ENCODE measurements at places on chromosomes 5 and 9.

GRCh38 chr9:91781116-91781515, 168.9 kb downstream of the ROR2 start:
- DNase-seq, result no peak

DNA sequence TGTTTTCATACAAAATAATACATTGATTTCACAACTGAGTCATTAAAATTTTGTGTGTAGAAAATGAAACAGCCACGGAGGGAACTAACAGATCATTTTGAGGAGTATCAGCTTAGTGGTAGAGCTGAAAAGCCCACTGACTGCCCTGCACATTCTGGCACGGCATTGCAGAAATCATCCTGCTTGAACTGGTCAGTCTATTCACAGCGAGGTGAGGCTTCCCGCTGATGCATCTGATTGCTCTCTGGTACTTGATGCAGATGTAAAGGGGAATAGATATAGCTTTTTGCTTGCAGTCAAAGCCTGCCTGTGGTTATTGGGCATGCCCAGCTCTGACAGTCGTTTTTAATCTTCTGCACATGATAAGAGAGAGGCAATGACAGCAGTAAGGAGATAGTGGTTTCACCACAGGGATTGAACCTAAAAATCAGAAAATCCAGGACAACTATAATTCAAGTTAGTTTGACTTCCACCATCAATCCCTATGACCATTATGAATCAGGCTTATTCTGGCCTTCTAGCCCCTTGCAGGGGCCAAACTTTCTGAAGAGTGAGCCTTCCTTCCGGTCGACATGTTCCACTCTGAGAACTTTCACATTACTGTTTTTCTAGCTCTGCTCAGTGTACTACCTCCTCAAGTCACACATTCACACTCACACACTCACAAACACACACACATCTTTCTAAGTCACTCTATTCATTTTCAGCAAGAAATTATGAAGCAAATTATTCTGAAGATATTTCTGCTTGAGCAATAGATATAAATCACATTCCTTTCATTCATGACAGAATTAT, 782.8 kb upstream of the NUDT12 start:
- DNase-seq, result peak; percentile 37

- DNase-seq, result no peak
Observed at GRCh38 chr9:114301798-114302565, 20.9 kb upstream of the ORM1 start.

GRCh38 chr5:115423541-115423940, 121.0 kb downstream of the FEM1C start:
- peak; percentile 47 for DNase-seq

GRCh38 chr5:132256783-132257130, 739 bp upstream of the PDLIM4 start:
- no peak for DNase-seq

DNA sequence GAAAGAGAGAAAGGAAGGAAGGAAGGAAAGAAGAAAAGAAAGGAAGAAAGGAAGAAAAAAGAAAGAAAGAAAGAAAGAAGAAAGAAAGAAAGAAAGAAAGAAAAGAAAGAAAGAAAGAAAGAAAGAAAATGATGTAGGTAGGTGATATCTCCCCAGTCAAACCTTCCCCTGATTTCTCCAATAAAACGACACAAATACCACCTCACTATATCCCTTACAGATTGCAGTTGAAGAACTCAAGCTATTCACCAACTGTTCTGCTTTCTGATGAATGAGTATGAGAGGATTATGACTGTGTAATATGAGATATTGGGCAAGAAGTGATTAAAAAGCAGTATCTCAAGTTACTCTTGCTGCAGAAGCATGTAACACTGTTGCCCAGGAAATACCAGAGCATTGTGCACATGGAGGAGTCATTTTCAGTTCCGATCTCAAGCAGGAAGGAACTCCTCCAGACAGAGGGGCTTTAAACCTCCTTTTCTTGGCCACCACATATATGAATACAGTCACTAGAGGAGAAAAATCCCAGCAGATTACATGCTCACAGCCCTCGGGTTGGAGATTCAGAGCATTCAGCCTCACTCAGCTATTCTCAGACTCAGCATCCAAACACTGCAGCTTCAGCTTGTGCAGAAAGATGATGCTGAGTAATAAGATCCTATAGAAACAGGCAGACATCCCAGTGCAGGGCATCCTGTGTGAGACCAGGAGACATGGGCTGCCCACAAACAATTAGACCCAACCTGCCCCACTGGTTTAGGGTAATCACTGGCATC, 61.4 kb downstream of the UGCG start:
- DNase-seq, result peak; percentile 89
